H1 (cell line): ENCODE measurements at places on chromosomes 3 and 15. TPM values are rescaled to one million over a fixed set of nuclear protein-coding genes. Genes with fewer than 3 reads are reported as not detected.

Gene TGM5
- total RNA-seq, result not detected in 2 replicates

DNA sequence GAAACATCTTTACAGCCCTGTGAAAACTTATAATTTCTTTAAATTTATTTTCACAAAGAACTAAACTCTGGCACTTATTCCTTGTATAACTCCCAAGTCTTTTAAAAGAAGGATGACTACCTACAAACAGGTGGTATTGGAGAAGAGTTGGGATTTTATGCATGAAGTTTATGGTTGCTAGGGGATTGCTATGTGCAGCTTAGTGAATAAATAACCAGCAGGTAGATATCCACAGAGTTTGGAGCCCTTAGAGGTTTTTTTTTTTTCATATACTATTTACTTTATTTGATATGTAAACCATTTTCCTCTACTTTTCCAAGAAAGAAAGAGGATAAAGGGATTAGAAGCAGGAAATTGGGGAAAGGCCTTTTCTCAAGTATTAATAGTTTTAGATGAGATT, 91.5 kb downstream of the GPR156 start:
- no peak overlapping the region for H3K4me3 ChIP-seq
- H3K27ac ChIP-seq, result no peak overlapping the region
- no peaks in the 10 kb centered on the region for H3K27me3 ChIP-seq
- no peaks in the 10 kb centered on the region for H3K36me3 ChIP-seq

DNA sequence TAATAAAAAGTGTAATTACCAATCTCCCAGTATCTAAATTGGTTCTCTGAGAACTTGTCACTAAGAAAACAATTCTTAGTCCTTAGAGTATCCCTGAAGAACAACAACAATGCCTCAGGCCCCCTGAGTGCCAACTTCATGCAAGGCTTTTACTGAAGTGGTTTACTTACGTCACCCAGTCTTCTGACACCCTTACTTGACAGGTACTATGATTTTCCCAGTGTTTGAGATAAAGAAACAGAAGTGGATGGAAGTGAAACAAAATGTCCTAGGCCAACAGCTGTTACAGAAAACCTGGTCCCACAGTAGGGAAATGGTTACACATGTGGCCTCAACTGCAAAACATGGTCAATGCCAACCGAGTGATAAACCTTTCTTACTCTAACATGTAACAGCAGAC, 331.1 kb downstream of the FOXP1 start:
- no peak for DNase-seq
- H3K36me3 ChIP-seq, result no peaks in the 10 kb centered on the region
- H3K27ac ChIP-seq, result no peak overlapping the region
- no peak overlapping the region for H3K4me3 ChIP-seq
- no peaks in the 10 kb centered on the region for H3K27me3 ChIP-seq

DNA sequence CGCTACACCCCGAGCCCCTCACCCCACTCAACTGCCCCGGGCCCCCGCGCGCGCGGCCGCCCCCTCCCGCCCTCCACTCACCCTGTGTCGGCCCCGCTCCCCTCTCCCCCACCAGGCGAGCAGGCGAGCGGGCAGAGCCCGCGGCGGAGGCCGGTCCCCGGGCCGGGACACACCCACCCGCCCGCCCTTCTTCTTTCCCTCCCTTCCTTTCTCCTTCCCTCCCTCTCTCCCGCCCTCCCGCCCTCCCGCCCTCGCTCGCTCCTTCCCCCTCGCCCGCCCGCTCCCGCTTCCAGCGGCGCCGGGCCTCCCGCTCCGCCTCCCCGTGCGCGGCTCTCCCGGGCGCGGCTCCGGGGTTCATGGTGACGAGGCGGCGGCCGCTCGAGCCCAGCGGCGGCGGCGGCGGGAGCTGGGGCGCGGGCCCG, at the start of gene CTDSPL:
CTDSPL (plus strand) TSS at position 261 of the 422 bp plus-strand sequence. CDS start 320 bp downstream, outside the sequence.
- no peaks in the 10 kb centered on the region for H3K36me3 ChIP-seq
- peak within 1 kb of the TSS; percentile 94 for H3K4me3 ChIP-seq
- H3K4me1 ChIP-seq, result peaks cover 14% of the 10 kb centered on the region
- no peak within 1 kb of the TSS for H3K27ac ChIP-seq
